PC-3 (cell line): ENCODE measurements at places on chromosomes 5 and 9. TPM values are rescaled to one million over a fixed set of nuclear protein-coding genes. Genes with fewer than 3 reads are reported as not detected.

The TEX48 gene
- total RNA-seq = 2.4 TPM in 1 of 2 replicates, not detected in the other

The PLPP7 gene
- total RNA-seq = 0.98 TPM in 1 of 2 replicates, not detected in the other

- H3K36me3 ChIP-seq = no peaks in the 10 kb centered on the region
- H3K4me1 ChIP-seq = peaks cover 4% of the 10 kb centered on the region; the same call in 1 of the 2 replicates
- no peak for DNase-seq
- no peak overlapping the region for H3K4me3 ChIP-seq
These were observed 70.6 kb downstream of the HMHB1 start for GRCh38 chr5:143882520-143882919.

GRCh38 chr5:6305853-6306252, 72.5 kb downstream of the MED10 start:
- H3K27me3 ChIP-seq = peaks cover 13% of the 10 kb centered on the region; the same call in 1 of the 2 replicates
- no peaks in the 10 kb centered on the region for H3K36me3 ChIP-seq
- no peaks in the 10 kb centered on the region for H3K4me1 ChIP-seq
- H3K27ac ChIP-seq = no peak overlapping the region
- H3K4me3 ChIP-seq = no peak overlapping the region

DNA sequence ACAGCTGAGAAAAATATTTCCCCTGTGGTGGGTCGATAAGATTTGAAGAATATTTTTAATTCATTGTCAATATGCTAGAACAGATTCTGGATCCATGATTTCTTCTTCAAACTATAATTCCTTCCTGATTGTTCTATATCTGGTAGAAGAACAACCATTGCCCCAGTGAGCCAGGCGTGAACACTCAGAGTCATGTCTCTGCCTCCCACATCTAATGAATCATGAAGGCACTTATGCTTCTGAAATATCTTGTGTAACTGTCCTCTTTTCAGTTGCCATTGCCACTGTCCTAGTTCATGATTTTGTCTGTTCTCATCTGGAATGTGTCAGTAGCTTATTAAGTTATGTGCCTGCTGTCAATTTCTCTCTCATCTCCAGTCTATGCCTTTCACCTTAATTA, 40.0 kb downstream of the GABRG2 start:
- no peaks in the 10 kb centered on the region for H3K27me3 ChIP-seq
- H3K4me1 ChIP-seq = no peaks in the 10 kb centered on the region
- H3K27ac ChIP-seq = no peak overlapping the region
- H3K36me3 ChIP-seq = no peaks in the 10 kb centered on the region
- no peak overlapping the region for H3K4me3 ChIP-seq
- DNase-seq = no peak

DNA sequence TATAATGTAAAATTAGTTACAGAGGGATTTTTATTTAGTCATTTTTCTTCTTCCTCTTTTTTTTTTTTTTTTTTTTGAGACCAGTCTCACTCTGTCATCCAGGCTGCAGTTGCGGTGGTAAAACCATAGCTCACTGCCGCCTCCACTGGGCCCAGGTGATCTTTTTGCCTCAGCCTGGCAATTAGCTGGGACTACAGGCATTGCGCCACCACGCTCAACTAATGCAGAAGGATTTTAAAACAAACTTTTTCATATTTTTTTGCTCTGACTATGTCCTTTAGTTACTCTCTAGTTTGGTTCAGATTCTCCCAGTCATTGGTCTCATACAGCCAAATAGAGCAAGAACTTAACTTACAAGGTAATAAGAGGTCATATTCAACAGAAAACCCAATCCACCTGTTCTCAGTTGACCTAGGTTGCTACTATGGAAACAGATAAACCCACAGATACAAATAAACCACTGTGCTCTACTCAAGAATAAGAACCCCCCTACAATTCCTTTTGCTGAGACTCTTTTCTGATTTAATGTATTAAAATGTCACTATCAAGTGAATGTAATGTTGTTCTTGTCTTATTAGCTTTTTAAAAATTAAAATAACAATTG, 50.1 kb upstream of the TTC39B start:
- no peak overlapping the region for H3K27ac ChIP-seq
- H3K4me3 ChIP-seq = no peak overlapping the region

GRCh38 chr9:92650296-92650695, 19.6 kb downstream of the IPPK start:
- no peak overlapping the region for H3K27ac ChIP-seq
- H3K4me1 ChIP-seq = peaks cover 8% of the 10 kb centered on the region
- no peaks in the 10 kb centered on the region for H3K27me3 ChIP-seq
- peaks cover 9% of the 10 kb centered on the region for H3K36me3 ChIP-seq
- no peak overlapping the region for H3K4me3 ChIP-seq

The TXNDC8 gene
- total RNA-seq = not detected in 2 replicates

- H3K4me1 ChIP-seq = no peaks in the 10 kb centered on the region
- no peak for DNase-seq
- H3K36me3 ChIP-seq = no peaks in the 10 kb centered on the region
- H3K4me3 ChIP-seq = no peak overlapping the region
- H3K27ac ChIP-seq = no peak overlapping the region
These were observed 4.3 kb upstream of the IL17B start for GRCh38 chr5:149383399-149383798.

The PCDHGA3 gene
- total RNA-seq = not detected in 2 replicates
